NB4 (cell line): ENCODE measurements at places on chromosomes 2 and 18.

DNA sequence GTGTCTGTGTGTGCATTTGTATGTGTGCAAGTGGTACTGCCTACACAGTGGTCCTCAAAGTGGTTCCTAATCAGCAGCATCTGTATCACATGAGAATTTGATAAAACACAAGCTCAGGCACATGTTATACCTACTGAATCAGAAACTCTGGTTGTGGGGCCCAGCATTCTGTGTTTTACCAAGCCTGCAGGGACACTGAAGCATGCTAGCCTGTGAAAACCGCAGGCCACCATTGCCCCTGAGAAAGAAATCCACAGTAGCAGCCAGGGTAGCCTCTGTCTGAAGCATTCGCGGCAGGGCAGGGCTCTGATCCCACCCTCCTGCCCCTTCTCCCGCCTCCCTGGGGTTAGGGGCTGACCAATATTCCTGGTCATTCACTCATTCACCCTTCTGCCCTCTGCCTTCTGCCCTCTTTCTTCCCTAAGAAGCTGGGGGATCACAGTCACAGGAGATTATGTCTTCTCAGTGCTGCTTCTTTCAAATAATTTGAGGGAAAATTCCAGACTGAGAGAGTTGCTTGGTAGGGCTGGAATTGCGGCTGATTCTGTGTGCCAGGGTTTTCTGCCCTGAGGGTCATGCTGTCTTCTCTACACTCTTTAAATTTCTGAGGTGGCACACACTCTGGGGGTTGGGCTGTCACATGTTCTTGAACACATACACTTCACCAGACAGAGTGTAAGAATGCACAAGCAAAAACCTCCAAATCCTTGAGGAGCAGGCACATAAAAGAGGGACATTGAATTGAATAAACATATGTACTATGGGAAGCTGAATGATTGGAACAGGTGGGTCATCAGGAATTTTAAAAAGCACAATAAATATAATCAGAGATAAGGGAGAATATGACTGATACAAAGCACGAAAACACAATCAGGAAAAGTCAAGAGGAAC is 126.6 kb upstream of the SEC11C start:
- no peak for DNase-seq

- DNase-seq: no peak
Observed at GRCh38 chr2:128375454-128375853, 56.8 kb upstream of the HS6ST1 start.

DNA sequence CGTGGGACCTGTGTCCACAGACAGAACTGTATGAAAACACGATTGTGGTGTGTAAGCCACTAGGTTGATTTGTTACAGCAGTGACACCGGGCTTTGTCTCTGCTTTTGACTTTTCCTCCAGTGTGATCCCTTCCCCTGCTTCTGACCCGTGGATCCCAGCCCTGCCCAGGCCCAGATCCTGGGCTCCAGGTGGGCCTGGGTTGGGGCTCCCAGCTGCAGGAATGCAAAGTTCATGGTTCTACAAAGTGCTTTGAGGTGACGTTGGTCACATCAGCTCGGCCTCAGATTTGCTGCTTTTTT is 26.8 kb downstream of the HPCAL1 start:
- DNase-seq: no peak

DNA sequence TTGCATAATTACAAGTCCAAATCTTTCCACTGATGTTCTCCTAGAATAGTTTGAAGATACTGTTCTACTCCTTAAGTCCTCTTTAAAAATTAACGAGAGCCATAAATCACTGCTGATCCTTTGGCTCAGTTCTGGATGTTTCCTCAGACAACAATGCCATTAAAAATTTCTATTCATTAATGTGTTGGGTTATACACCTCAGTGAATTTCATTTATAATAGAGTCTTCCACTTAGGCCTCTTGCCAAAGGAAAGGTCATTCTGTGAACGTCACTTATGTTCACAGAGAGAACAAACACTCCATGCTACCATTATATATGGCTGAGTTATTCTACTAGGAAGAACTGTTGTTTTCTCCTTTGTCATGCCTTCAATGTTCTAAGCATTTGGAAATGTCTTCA is 1472.3 kb upstream of the CELF4 start:
- DNase-seq: no peak

DNA sequence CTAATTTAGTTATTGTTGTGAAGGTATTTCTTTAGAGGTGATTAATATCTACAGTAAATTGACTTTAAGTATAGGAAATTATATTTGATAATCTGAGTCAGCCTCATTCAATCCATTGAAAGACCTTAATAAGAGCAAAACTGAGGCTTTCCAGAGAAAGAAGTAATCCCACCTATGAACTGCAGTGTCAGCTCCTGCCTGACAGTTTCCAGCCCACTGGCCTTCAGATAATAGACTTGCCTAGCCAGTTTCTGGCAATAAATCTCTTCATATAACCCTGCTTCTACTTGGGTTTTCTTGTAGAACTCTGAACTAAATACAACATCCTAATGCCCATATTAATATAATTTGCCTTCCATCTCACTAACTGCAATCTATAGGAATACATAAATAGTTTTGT is 437.9 kb upstream of the UBE2E3 start:
- DNase-seq: no peak

DNA sequence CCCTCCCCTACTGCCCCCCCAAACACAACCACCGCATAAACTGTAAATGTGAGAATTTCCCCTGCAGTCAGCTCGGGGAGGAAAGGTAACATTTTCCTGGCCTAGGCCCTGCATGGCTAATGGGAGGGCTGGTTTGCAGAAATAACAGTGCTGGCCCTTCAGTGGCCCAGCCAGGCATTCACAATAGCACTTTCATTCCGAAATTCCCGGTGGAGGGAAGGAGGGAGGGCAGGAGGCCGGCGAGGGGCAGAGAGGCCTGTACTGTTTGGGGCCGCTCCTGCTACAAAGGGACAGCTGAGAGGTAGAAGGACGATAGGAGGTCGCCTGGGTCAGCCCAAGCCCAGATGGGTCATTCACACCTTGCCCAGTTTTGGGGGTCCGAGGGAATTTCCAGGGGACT is 11.3 kb downstream of the CYP26B1 start:
- DNase-seq: no peak

GRCh38 chr18:52341608-52342381 is 1.8 kb downstream of the DCC start:
- DNase-seq: no peak

GRCh38 chr2:106257830-106258229 is 63.7 kb upstream of the UXS1 start:
- DNase-seq: no peak

- no peak for DNase-seq
Observed at GRCh38 chr2:46950314-46950713, 34.7 kb upstream of the MCFD2 start.

DNA sequence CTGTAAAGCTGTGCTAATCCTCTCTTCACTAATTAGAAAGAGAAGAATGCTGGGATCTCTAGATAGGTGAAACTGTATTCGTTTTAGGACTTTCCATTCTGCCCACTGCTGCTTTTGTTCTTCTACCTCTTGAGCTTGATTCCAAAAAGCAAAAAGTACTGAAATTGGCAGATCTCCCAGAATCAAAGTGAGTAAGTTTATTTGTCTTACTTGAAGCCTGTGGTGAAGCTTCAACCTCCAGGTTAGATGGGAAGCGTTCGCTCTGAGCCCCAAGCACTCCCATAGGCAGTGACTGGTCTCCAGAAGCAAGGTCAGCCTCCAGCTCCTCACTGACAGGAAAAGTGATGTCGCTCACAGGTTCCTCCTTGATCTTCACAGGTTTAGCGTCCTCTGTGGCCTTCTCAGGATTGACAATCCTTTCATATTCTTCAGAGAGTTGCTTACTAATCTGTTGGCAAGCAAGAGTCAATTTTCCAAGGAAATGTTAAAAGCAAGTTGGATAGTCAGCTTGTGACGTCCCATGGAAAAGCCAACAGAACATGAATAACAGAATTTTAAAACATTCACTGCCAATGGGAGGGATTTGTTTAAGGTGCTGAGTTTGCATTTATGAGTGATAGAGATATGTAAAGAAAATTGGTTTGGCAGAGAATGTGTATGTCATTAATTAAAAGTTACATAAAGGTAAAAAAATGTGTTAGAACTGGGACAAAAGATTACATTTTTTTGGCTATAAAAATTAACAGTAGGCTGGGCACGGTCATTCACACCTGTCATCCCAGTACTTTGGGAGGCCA is 8.1 kb downstream of the SUPT7L start:
- no peak for DNase-seq

DNA sequence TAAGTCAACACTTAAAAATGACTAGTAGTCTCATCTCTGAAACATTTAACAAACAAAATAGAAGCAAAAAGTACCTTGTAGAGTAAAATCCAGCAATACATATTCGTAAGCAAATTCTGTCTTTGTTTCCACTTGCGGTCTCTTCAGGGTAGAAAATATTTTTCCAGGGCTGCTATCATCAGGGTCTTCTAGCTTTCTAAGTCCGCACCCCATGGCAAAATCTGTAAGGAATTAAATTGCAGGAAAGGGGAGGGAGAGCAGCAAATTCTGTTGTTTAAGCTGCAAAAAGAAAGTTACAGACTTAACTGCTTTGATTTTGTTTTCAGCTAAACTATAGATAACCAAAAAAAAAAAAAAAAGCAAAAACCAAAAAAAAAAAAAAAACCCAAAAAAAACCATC is at the start of gene RFTN2:
Gene RFTN2, minus strand, starts transcription at position 342 of the 400 bp plus-strand sequence. Its CDS starts 129 bp downstream, at position 213.
- DNase-seq: no peak

DNA sequence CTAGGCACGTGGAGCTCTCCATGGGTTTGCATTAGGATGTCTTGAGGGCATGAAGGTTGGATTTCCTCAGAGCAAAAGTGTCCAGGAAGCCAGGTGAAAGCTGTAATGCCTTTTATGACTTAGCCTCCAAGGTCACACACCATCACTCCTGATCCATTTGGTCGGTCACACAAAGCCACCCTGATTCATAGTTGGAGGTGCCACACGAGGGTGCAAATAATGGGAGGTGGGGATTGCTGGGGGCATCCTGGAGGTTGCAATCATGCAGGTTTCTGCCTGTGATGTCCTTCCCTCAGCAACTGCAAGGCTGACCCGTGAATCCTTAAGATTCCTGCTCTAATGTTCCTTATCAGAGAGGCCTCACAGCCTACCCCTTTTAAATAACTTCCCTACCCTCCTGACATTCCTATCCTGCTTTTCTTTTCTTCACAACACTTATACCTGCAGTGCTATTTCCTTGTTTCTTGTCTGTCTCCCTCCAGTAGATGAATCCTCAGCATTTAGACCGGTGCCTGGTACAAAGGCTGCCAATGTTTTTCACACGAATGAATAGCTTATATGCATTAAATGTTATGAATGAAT is 97.1 kb downstream of the LIPG start:
- DNase-seq: no peak

DNA sequence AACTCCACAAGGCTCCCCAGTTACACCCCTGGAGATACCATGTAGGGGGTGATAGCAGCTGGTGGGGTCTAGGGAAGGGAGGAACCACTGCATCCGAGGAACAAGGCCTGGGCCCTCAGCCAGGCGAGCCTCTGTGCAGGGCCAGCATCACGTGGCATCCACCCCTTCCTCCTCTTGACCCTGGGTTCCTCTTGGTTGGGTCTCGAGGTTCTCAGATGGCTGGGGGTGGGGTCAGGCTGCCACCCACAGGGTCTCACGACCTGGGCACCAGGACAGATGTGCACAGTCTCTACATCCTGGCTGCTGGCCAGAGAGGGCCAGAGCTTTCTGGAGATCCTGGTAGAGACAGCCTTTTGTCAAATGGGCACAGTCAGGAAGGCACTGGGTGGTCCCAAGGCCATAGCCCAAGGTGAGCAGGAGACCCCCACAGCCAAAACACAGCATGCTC is 10.4 kb downstream of the HS6ST1 start:
- DNase-seq: no peak

- DNase-seq: no peak
Observed at GRCh38 chr2:64639691-64640090, 14.0 kb downstream of the SERTAD2 start.

DNA sequence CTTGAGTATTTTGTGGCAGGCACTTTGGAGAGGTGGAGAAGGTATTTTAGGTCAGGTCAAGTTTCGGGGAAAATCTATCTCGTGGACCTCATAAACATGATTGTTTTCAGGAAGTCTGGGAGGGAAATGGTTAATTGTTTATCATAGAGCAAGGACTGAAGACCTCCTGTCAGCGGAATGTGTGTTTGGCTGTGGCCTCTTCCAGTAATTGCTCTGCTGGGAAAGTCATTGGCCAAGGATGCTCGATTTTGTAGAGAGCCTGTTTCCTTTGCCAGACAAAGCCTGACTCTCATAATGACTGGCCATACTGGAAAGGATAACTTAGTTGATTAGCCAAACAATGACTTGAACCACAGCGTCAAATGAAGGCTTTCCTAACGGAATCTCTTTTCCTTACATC is 30.0 kb downstream of the IL1R2 start:
- DNase-seq: no peak

GRCh38 chr2:72576861-72577260 is 249.0 kb downstream of the EXOC6B start:
- DNase-seq: no peak

- DNase-seq: no peak
Observed at GRCh38 chr2:72153026-72153791, 5.5 kb upstream of the CYP26B1 start.

DNA sequence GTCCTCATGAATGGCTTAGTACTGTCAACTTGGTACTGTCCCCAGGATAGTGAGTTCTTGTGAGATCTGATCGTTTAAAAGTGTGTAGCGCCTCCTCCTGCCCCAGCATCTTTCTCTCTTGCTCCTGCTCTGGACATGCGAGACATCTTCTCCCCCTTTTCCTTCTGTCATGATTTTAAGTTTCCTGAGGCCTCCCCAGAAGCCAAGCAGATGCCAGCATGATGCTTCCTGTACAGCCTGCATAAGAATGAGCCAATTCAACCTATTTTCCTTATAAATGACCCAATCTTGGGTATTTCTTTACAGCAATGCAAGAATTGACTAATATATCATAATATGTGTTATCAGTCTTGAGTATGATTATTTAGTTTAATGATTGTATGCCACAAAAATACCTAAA is 3.5 kb upstream of the RSAD2 start:
- no peak for DNase-seq

DNA sequence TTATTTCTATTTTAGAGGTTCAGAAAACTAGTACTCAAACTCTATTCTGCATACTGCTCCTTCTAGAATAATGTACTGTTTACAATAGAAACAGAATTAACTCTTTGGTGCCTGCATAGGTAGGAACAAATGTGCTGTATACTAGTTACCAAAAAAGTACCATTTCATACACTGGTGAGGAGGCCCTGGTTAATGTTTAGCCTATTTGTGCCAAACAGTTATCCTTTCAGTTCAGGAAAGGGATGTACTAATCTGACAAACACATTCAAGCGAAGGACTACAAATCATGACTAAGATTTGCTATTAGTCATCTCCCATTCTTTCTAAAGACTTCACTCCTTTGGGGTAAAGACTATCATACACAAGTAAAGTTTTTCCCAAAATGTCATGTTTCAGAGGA is 47.4 kb downstream of the EXOC6B start:
- no peak for DNase-seq

- no peak for DNase-seq
Observed at GRCh38 chr2:106126705-106127281, 67.3 kb downstream of the UXS1 start.
